Amniotic stem cell (primary cell): ENCODE measurements at places on chromosomes 4 and X.
A peak's percentile ranks its signal among the peaks of the same experiment; 100 is the strongest.

DNA sequence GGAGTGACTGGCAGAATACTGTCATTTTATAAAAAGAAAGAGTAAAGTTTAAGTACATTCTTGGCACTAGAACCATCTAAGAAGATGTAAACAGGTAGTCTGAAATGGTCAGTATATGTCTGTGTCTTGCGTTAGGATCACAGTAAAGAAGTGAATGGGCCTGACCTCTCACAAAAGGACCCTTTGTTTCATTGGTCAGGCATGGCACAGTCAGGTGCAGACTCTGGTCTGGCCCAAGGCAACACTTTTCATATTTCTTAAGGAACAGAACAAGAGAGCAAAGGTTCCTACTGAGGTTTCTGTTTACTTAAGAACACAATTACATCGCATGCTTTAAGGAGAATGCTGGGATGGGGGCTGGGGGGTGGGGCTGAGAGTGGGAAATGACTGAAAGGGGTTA, 48.1 kb downstream of the RPGR start:
- DNase-seq = no peak

DNA sequence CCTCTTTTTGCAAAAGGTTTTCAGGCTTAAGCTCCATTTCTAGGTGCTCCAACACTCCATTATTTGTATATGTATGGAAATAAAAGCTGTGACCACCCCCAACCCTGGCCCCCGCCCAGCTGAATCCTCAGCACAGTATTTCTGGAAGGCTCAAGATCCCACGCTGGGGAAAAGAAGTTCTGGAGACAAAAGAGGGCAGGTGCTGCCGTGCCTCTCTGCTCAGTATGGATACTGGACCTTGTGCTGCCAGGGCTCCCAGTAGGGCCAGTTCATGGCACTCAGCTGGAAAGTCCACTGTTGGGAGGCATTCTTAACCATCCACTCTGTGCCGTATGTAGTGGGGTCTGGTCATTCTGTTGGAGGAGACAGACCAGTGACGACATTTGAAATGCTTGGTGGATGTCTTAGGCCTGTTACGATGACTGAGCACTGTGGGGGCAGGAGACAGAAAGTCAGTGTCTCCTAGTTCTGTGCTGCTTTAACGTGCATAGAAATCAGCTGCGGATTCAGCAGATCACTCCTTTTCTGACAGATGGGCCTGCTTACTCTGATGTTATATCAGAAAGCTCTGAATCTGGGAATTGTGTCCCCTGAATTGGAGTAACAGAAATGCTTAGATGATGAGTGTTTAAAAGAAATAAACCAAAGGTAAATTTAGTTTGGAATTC, 48.4 kb upstream of the MSANTD1 start:
- no peak for DNase-seq

- no peak for DNase-seq
Measured at GRCh38 chr4:6189511-6189910, 10.8 kb downstream of the JAKMIP1 start.

GRCh38 chr4:16227462-16227868, 1.2 kb upstream of the TAPT1 start:
- DNase-seq = no peak

- no peak for DNase-seq
Measured at GRCh38 chr4:145380123-145380522, 101.5 kb upstream of the SMAD1 start.

DNA sequence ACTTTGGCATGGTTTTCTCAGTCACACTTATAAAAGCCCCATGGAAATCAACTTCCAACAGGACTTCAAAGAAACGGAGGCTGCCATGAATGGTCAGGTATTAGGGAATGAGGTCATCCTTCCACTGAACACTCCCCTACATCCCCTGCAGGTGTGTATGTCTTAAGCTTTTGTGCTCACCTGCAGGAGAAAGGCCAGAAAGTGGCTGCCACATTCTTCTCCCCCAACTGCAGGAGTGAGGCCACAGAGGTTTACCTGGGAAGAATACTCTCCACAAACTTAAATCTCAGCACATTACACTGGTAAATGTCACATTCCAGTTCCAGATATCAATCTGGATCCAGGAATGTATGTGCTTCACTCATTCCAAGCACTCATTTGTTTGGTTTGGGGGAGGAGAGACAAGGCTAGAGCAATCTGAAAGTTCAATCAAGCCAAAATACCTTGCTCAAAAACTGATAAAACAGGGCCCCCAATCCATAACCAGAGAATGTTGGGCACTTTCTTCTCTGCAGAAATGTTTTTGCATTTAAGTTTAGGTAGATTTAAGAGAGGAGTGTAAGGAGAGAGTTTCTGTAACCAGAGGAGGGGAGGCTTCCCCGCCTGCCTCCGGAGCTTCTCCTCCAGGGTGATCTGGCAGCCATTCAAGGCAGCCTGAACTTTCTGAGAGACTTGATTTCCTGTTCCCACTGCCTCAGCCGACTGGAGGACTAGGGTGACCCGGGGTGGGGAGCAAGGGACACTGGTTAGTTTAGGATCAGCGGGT, 15.4 kb downstream of the FAM9C start:
- peak; percentile 3 for DNase-seq

- no peak for DNase-seq
Measured at GRCh38 chr4:151173871-151174270, 74.4 kb downstream of the RPS3A start.

- no peak for DNase-seq
Measured at GRCh38 chr4:154998284-154998683, 210.2 kb upstream of the NPY2R start.

DNA sequence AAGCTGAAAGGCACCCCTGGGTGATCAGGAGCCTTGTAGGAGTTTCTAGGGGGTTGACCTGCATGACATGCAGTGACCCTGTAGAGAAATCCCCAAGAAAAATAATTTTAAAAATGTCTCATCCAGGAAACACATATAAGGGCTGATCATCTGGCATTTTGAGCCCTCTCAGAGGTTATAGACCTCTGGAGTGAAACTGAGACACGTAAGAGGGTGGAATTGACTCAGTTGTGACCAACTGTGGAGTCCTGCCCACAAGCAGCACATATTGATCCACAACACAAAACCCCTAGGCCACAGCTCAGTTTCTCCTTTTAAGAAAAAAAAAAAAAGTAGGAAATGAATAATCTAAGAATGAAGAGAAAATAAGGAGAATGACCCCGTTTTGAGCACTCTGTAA, 32.5 kb upstream of the MTMR8 start:
- no peak for DNase-seq

GRCh38 chr4:40228497-40229365, 31.9 kb downstream of the RHOH start:
- DNase-seq = no peak

DNA sequence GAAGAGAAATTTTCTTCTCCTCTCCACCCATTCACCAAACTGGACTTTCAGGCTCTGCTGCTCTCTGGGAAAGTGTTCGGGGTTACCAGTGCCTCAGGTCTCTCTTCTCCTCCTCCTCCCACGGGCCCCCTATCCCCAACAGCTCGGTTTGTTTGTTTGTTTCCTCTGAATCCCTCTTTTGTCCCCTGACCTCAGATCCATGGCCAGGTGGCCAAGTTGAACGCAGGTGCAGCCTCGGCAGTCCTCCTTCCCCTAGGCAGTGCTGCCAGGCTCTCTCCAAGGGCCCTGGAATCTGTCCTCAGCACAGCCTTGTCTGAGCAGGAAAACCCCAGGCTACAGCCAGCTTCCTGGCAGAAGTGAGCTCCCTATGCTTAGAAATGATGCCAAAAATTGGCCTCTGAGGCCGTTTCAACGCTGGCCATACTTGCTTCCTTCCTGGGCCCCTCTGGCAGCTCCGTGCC, 60.0 kb downstream of the FHDC1 start:
- DNase-seq = no peak

GRCh38 chr4:85005865-85006377, 39.4 kb upstream of the WDFY3 start:
- DNase-seq = peak; percentile 37

- no peak for DNase-seq
Measured at GRCh38 chr4:31365006-31365690, 645.0 kb downstream of the PCDH7 start.

DNA sequence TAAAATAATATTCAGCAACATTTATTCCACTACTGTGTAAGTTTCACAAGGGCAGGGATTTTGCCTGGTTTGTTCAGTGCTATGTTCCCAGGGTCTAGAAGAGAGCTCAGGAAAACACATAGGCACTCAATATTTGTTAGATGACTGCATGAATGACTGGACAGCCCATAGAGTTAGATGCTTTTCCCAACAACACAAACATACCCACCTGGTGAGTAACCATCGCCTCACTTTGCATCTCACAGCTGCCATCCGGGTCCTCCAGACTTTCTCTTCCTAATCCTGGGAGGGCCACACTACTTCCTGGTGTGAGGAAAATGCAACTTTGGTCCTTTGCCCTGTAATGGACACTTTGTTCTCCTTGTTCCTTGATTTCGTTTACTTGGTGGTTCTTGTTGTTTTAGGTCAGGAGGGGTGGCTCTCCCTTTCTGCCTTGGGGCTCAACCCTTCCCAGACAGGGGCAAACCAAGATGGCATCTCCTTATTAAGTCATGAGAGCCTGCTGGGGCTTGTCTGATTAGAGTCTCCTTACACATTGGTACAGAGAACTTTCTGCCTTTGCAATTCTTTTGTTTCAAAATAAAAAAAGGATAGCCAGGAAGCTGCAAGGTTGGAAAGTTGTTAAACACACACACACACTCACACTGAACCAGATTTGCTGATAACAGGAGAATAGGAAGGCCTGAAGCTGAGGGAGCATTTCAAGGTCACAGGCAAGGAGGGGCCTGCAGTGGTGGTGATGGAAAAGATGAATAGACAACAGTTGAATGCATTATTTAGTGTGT, 190.6 kb downstream of the MID1IP1 start:
- no peak for DNase-seq

DNA sequence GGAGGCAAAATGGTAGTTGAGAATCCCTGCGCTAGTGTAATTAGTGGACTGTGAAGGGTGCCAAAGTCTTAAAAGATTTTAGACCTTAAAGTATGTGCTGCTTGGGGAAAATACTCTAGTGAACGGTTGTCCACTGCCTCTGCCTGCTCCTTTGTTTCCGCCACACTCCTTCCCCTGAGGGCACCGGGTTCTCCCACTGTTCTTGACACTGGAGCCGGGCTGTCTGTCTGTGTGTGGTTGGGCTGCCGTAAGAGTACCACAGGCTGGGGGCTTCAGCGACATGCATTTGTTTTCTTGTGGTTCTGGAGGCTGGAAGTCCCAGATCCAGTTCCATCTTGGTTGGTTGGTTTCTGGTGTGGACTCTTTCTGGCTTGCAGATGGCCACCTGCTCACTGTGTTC, 76.2 kb downstream of the CLDN34 start:
- no peak for DNase-seq

DNA sequence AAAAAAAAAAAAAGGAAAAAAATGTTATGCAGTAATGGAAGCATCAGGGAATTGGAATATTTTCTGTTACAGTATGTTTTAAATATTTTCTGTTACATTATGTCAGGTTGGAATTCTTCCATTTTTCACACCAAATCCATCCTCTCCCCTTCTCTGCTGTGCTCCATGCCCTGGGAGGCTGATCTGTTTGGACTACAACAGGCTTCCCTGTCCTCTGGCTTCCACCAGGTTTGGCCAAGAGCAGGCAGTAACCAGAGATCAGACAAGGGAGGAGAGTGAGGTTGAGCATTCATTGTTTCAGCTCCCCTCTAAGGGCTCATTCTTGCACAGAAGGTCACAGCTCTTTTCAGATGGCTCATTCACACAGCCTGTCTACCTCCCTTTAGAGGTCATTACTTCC, 11.7 kb upstream of the TMEM184C start:
- no peak for DNase-seq

DNA sequence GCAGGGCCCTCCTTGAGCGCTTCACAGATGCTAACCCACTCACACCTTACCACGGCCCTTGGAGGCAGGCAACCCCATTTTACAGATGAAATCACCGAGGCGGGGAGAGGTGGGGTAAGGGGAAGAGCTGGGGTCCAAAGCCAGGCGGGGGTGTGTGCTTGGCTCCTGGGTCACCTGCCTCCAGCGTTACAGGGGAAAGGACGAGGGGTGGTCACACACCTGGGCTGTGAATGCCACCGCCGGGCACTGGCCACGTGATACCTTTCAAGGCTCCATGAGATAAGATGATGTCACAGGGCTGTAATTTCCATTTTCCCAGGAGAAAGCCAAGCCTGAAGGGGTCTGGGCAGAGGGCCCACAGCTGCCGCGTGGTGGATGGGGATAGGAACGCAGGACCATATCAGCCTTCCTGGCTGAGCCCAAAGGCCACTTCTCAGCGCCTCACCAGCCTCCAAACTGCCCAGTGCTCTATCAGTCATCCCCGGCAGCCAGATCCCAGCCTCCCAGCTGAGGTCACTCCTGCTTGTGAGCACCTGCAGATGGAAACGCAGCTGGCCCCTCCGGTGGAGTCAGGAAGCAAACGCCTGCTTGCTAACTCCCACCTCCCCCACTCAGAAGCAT, 62.4 kb upstream of the CRMP1 start:
- DNase-seq = no peak

- no peak for DNase-seq
Measured at GRCh38 chrX:49761481-49761880, 65.7 kb upstream of the PAGE1 start.

DNA sequence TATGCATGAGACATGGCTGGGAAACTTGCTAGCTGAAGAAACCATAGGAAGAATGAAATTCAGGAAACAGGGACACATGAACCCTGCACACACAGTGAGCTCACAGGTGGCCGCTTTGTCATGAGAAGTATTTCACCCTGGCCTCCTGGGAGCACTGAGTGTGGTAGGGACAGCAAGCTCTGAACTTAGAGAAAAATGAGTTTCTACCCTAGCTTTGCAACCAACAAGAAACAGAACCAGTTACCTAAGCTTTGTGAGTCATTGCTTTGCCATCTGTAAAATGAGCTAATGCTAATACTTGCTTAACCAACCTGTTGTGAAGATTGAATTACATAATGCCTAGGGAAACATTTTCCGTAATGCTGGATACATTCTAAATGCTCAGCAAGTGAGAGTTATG, 206.6 kb upstream of the HS3ST1 start:
- no peak for DNase-seq

DNA sequence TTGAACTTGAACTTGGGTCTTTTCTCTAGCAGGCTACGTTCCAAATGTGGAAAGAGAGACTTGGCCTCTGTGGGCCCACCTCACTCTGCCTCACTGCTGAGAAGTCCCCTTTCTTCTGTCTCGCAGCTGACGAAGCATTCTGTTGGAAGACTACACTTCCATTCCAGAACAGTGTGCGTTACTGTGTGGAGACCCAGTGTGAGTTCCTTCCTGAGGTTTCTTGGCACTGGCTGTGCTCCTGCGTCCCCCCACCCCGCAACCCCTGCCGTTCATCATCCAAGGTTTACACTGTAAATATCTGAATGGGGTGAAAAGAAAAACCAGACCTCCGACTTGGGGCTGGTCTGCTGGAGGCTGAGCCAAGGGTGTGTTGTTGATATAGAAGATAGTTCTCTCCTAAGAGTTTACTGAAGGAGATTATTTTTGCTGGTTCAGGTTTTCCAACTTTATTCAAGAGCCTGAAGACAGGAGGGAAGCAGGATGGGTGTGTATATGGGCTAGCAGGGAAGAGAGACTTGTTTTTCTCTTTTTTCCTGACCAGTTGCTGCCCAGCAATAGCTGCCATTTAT, 34.7 kb downstream of the NHSL2 start:
- DNase-seq = no peak

- no peak for DNase-seq
Measured at GRCh38 chr4:152479428-152480026, 56.4 kb downstream of the FBXW7 start.
